Fibroblast of skin of left biceps (primary cell): ENCODE measurements at places on chromosomes 16 and 17.

DNA sequence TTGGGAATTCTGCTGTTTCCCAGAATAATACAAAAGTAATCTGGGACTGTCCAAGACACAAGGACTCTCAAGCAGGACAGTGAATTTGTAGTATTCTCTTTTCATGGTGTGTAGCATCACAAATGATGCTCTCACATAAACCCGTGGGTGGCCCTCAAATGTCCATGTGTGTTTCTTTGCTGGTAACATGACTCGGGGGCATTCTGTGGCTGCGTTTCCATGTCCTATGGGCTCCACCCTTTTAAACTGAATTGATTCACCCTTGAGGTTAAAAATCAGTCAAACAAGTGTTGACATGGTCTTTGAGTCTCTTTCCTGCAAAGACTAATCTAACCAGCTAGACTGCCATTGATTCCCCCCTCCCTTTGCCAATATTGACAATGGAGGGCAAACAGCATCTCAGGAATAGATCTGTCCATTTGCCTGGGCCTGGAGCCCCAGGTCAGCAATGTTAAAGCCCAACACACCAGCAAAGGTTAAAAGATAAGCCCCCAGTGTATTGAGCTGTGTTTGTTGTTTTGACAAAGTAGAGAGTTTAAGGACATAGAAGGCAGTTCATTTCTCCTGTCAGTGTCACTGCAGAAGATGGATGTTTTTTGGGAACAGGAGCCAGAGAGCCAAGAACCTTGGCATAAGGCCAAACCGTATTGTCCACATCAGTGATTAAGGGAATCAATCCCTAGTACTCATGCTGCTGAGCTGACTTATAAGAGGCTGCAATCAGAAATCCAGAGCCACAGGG is 117.1 kb upstream of the COX10 start:
- DNase-seq, result no peak

- peak; percentile 21 for DNase-seq
Observed at GRCh38 chr17:44385287-44386181, 3.9 kb downstream of the ITGA2B start.

DNA sequence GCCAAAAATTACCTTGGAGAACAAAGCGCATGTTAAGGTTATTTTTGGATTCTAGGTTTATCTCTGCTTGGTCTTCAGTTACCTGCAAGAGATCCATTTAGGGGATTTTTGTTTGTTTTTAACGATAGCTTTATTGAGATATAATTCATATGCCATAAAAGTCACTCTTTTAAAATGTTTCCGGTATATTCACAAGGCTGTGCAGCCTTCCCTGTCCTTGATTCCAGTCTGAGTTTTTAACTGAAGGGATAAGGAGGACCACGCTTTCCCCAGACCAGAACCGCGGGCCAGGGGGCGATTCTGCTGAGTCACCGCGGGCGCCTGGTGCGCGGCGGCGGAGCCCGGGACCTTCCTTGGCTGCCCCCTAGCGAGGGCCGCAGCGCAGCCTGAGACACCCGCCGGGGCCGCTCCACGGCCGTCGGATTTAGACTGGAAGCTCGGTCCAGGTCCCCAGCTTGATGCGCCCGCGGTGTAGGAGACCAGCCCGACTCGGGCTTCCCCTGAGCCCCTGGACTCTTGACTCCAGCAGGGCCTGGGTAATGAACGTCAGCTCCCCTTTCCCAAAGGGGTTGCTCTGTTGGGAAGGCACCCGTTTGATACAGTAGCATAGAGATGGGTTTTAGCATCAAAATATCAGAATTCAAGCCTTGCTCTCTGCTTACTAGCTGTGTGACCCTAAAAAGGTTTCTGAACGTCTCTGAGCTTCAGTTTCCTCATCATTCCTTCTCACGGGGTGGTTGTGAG is 50.0 kb upstream of the STH start:
- peak; percentile 13 for DNase-seq

GRCh38 chr17:50779747-50780353 is 12.5 kb upstream of the ANKRD40CL start:
- DNase-seq, result no peak

GRCh38 chr17:77478281-77478680 is 337.5 kb downstream of the SEC14L1 start:
- DNase-seq, result no peak

DNA sequence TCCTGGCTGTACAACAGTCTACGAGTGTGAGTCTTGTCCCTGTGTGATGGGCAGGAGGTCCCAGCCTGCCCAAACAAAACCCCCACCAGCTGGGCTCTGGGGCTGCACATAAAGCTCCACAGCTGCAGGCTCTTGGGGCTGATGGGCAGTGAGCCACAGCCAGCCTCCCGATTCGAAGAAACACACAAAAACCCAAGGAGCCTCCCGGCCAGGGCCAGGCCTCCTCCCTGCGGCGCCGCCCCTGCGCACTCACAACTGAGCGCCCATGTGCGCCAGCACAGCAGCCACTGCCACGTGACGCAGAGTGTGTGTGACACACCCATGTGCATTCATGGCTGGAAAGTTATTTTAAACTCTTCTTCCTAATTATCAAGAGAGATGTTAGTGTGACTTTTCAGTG is 30.6 kb upstream of the FAAP100 start:
- no peak for DNase-seq

GRCh38 chr17:55660178-55660886 is 62.3 kb downstream of the TMEM100 start:
- peak; percentile 99 for DNase-seq

- DNase-seq, result no peak
Observed at GRCh38 chr16:11256661-11257130, 692 bp upstream of the SOCS1 start.

DNA sequence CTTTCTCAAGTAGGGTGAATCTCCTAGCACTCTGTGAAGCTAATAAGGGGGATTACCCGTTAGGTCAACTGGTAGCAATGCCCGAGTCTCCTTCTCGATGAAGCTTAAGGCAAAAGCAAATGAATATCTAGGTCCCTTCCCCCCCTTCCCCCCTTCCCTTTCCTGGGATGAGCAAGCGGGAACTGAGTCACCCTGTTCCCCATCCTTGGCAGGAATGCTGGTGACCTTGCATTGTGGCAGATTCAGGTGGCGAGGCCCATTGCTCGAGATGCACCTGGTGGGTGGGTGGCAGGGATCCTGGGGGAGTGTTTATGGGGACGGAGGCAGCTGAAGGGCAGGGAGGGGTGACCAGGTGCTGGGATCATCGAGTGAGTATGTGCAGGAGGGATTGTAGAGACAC is 7.1 kb downstream of the NXPH3 start:
- no peak for DNase-seq

DNA sequence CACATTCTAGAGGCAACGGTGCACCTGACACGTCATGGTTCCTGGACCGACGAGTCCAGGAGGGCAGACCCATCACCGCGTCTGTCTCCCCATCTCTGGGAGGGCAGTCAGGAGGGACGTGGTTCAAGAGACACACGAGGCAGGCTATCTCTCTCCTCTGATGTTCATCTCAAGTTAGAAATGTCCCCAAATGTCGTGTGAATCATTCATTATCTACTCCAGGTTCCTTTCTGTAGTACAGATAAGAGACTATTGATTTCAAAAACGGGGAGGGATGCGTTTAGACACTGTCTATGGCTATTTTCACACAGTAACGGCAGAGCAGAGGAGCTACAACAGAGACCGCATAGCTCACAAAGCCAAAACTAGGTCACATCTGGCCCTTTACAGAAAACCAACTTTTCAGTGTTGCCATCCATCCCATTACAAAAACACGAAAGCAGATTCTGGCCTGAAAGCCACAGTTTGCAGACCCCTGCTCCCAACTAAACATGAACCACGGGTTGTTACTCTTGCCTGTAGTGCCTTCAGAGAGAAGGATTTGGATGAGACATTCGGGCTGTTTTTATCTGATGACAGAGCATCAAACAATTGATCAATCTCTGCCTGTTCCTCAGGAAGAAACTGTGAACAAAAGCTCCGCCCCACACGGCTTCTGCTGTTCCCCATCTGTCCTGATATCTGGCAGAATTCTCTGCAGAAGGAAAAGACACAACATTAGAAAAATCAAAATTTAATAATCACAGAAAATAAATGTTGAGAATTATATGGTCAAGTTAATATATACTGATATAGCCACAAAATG is 6.8 kb downstream of the MEAK7 start:
- DNase-seq, result no peak

DNA sequence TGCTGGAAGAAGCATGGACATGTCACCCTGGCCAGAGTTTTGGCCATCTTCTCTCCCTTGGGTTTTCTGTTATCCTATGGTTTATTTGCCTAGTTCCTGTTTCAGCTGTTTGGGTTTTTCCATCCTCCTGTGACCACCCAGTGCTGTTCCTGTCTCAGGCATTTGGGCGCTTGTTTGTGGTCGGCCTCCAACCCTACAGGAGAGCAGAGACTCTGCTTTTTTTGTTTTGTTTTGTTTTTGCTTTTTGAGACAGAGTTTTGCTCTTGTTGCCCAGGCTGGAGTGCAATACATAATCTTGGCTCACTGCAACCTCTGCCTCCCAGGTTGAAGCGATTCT is 3.3 kb upstream of the ZC3H7A start:
- DNase-seq, result no peak

GRCh38 chr17:13359774-13360173 is 242.0 kb downstream of the HS3ST3A1 start:
- DNase-seq, result no peak

GRCh38 chr17:4309897-4310296 is 46.1 kb upstream of the ANKFY1 start:
- DNase-seq, result no peak

- no peak for DNase-seq
Observed at GRCh38 chr16:80463326-80463725, 77.5 kb upstream of the DYNLRB2 start.

GRCh38 chr17:64315032-64315490 is 52.0 kb upstream of the TEX2 start:
- DNase-seq, result no peak

GRCh38 chr16:48347191-48347865 is 37.9 kb downstream of the SIAH1 start:
- DNase-seq, result no peak

- DNase-seq, result no peak
Observed at GRCh38 chr17:61196302-61196704, 203.3 kb upstream of the TBX2 start.

GRCh38 chr17:75295201-75296158 is 6.2 kb upstream of the SLC25A19 start:
- DNase-seq, result no peak
